ENCODE measurements at places on chromosomes 5 and 9.
A peak's percentile ranks its signal among the peaks of the same experiment; 100 is the strongest.

- DNase-seq: no peak
Measured at GRCh38 chr5:159638954-159639559, 277.2 kb upstream of the ADRA1B start.

DNA sequence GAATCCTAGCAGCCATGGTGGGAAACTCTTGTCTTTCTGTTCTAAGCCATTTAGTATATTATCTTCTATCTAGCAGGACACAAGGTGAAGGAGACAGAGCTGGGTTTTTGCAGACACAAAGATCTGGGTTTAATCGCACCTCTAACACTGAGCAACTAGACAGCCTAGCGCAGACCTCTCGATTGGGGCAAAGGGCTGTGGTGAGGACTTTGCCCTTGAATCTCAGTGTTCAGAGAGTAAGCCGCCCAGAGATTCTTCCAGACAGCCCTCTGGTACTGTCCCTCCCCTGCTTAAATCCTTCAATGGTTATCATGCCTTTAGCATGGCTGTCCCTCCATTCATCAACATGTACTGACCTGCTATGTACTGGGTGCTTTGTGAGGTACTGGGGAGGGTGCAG is 128.1 kb downstream of the CRB2 start:
- no peak for DNase-seq

GRCh38 chr5:34621277-34622097 is 34.6 kb upstream of the RAI14 start:
- DNase-seq: no peak

GRCh38 chr5:81145329-81145935 is 87.7 kb upstream of the CKMT2 start:
- no peak for DNase-seq

GRCh38 chr9:136525841-136526499 is 19.9 kb downstream of the NOTCH1 start:
- DNase-seq: no peak

GRCh38 chr5:10913181-10913810 is 152.3 kb upstream of the DAP start:
- no peak for DNase-seq

GRCh38 chr5:94375801-94376200 is 242.6 kb downstream of the KIAA0825 start:
- DNase-seq: peak; percentile 42

- no peak for DNase-seq
Measured at GRCh38 chr9:68732405-68733020, 27.5 kb downstream of the PIP5K1B start.

DNA sequence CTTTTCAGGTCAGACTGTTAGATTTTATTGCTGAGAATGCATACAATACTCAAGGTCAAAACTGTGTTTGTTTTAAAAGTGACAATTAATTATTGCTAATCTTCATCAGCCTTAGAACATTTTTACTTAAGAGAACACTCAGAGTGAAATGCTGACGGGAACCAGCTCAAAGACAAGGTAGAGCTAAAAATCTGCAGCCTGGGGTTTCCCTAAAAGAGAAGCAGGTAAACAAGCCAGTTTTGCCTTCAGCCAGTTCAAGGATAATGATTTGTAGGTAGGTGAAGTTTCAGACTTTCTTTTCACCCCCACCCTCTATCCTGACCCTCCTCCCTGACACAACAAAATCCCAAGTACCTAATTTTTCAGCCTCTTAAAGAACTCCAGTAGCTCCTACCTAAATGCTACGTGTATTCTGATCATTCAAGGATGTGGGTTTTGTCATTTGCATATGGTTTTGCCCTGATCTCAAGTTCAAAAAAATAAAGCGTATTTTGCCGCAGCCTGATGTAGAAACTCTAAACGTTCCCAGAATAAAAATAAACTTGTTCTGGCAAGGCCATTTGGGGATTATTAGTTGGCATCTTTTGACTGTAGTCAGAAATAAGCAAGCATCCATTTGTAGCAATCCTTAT is 407.2 kb downstream of the EFNA5 start:
- no peak for DNase-seq

DNA sequence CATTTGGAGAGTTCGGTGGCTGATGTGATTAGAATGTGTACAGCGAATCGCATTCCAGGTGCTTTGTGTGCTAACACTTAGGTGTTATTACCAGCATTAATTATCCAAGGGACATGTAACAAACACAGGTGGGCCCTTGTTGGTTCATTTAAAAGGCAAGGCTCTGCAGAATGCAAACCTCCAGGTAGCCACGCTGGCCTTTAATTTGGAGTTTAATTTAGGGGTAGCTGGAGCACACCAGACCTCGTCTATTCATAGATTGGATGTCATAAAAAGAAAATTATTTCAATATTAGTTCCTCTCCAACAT is 191.1 kb downstream of the MAT2B start:
- no peak for DNase-seq

DNA sequence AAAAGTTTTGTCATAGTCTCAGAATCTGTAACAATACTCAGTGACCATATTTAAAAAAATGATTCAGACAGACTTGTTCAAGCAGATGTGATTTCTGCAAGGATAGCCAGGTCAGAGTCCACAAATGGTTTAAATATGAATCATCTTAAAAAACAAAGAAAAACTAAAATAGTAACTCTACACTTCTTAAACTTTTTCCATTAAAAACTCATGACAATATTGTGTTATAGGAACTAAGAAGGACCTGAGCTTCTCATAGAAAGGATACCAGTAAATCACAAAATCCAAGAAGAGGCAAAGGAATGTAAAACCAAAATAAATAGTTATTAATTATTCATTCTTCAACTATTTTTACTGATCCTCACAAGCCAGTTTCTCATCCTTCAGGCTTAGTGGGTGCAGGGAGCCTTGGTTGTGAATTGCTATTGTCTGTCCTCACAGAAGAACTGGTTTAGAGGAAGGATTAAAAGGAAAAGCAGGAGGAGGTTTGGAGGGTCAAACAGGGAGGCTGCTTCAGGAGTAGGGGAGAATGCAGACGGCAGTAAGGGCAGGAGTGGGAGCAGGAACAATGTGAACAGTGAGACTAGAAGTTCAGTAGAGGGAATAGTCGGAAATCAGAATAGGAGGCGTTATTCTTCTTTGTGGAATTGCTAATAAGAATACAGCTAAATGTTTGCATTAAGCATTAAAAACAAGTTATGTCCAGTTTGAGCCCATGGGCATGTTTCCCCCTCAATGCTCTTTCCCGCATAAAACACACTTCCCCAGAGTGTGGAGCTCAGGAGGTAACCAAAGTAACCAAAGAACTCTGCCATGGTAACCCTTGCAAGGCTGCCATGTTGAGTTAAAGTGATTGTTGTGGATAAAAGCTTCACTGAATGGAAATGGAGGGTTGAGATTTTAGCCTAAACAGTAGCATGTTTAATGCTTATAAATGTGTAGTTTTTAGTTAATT is 110.7 kb downstream of the CCDC192 start:
- DNase-seq: peak; percentile 74

DNA sequence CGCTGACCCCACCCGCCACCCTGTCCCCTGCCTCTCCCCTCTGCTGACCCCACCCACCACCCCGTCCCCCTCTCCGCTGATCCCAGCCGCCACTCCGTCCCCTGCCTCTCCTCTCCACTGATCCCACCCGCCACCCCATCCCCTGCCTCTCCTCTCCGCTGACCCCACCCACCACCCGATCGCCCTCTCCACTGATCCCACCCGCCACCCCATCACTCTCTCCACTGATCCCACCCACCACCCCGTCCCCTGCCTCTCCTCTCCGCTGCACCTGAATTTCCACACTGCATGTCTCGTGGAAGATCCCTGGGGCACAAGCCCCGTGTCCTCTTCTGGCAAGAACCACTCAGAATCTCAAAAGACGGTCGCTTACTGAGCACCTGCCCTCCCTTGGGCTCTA is 53.4 kb upstream of the OLFM1 start:
- DNase-seq: no peak

GRCh38 chr9:125343518-125344275 is 82.1 kb downstream of the GAPVD1 start:
- peak; percentile 69 for DNase-seq

DNA sequence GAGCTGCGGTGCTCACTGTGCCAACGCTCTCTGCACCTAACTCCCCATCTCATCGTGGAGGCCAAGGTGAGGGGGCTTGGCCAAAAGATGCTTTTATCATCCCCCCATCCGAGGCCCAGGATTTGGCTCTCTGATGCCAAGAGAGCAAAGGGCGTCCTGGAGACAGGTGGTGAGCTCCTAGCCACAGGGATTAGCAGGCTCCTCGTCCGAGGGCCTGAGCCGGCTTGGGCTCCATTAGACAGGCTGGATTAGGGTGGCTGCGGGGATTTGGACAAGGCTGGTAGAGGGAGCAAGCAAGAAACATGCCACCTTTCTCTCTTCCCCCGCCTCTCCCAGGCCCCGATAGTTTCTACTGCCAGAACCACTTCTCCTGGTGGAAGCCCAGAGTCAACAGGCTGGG is 1.0 kb upstream of the GRM6 start:
- no peak for DNase-seq

GRCh38 chr9:132457504-132458236 is 47.7 kb downstream of the CFAP77 start:
- peak; percentile 2 for DNase-seq

Data from foreskin fibroblast (primary cell).